ENCODE measurements at places on chromosomes 12 and 14.

DNA sequence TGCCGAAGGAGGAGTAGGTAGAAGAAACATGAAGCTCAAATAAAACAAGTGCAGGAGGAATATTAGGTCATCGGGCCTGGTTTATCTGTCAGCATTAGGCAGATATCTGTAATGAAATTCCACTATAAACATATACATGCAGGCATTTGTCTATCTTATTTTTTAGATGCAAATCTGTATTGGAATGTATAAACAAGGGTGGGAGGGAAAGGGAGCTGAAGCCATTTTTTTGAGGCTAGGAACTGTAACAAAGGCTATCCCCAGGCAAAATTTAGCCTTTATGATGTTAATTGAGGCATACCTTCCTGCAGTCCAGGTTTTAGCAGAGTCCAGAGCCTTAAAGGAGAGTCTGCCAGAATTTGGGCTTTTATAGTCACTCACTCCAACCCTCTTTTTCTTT lies 72.5 kb downstream of the PHLDA1 start:
- no peak for DNase-seq

DNA sequence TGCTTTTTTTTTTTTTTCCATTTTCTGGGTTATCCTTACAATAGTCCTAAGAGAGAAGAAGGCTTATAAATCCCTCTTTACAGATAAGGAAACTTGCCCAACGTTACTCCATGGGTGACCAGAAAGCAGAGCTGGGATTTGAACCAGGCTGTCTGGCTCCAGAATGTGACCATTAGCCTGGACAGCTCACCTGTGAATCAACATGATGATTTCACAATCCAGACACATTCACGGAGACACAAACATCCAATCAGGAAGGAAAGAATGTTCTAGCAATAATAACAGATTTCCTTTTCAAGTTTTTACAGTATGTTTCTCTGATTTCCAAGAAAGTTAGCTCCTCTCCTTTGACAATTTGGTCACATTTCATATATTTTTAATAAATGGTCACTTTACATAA lies 118.3 kb downstream of the GALC start:
- no peak for DNase-seq

- no peak for DNase-seq
Measured at GRCh38 chr12:31531893-31532292, 59.0 kb downstream of the DENND5B start.

DNA sequence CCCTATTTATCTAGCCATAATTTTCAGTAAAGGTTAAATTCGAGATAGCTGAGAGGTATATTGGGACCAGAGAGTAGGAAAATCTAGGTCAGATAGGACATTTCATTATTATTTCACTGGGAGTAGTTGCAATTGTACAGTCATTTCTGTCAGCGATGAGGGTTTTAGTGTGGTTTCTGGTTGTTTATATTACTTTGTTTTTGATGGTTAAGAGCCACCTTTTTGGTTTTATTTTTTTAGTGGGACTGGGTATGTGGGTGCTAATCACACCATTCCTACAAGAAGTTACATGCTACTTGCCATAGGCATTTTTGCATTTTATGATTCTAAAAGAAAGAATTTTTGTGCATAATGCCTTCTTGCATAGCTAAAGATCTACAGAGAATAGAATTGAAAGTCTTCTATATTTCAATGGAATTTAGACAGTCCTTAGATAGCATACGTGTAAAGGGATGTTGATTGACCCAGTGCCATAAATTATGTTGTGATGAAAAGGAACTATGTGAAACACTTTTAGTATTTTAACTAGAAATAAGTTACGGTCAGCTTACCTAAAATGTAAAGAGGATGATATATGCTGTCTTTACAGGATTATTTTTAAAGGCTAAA lies 85.2 kb downstream of the KTN1 start:
- no peak for DNase-seq

DNA sequence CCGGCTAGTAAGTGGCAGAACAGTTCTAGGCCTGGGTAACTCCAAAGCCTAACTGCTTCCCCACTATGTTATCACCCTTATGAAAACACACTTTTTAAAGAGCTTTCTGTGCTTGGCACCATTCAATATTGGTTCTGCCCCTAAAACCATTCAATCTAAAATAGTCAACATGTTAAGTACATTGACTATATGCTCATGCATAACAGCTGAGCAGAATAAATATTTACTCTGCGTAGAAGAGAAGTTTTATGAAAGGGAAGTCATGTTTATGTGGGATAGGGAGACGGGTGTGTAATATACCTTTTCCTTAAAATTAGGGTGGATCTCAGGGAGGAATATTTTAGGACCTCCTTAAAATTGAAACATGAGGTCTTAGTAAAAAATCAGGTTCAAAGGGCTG lies 80.5 kb downstream of the SAMD4A start:
- DNase-seq: no peak

GRCh38 chr14:90587918-90588317 lies 191.1 kb downstream of the CALM1 start:
- no peak for DNase-seq

- DNase-seq: no peak
Measured at GRCh38 chr14:89198544-89199329, 218.3 kb downstream of the FOXN3 start.

GRCh38 chr12:6392504-6392903 lies 8.5 kb downstream of the LTBR start:
- DNase-seq: no peak

DNA sequence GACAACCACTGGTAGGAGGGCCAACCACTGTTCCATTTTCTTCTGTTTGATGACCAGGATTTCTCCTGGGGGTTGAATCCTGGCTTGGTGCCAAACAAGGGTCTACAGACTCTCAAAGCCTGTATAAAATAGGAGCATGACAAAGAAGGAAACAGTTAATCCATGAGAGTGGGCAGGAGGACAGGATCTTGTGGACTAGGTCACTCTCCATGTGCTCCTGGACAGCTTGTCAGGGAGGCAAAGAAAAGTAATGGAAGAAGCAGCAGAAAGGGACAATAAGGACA lies 243.7 kb downstream of the AKAP6 start:
- no peak for DNase-seq

DNA sequence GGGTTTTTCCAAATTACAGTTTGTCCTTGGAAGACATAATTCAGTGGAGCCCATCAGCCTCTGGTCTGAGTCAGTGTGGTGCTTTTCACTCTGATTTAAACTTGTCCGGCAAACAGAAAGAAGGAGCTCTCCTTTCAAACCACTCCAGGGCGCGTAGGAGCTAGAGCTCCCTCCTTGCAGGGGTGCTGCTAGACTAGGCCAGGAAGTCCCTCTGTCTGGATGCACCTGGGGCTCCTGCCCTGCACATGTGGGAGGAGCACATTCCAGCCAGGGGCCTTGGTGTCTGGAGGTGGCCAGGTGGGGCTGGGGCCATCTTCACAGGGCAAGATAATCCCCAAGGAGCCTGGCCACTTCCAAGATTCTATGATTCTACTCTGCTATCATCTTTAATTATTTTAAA lies 3.1 kb downstream of the SERPINA3 start:
- DNase-seq: no peak

DNA sequence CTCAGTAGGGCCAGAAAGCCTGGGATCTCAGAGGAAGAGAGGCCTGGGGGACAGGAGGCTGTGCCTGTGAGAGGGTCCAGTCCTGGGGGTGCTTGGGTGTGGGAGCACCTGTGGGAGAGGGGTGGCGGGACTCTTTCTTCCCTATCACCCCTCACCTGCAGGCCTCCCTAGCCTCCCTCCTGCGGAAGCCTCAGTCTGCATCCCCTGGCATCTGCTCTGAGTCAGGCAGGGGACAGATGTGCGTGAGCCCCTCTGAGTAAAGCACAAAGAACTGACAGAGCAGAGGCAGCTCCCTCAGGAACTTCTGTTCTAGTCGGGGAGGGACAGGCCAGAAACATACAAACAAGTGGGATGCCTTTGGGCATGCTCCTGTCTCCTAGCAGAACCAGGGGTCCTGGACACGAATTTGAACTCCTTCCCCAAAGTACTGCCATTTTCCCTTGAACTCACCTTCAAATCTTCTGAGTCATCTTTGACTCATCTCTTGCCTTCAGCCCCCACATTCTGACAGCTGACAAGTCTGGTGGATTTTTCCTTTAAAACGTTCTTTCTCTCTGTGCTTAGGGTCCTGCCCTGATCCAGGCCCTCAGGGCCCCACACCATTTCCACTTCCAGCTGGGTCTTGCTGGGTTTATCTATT lies 8.5 kb upstream of the HSP90AA1 start:
- DNase-seq: no peak

DNA sequence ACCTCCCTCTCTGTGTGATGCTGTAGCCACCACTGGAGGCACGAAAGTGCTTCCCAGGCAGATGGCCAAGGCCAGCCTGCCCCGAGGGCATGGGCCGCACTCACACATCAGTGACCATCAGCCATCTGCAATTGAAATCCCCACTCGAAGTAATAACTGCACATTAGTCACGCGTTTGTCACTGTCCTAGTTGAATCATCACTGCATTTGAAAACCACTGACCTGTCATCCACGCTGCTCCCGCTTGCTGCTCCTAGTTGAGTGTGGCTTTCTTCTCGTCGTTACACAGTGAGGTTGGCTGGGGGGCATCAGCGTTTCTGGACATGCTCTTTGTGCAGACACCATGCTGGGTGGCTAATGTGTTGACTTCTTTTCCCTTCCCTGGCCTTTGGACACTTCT lies 176.1 kb downstream of the ADGRD1 start:
- no peak for DNase-seq

- no peak for DNase-seq
Measured at GRCh38 chr14:66782853-66783252, 274.9 kb downstream of the GPHN start.
